ENCODE measurements at places on chromosomes 1 and 21. TPM values are rescaled to one million over a fixed set of nuclear protein-coding genes. Genes with fewer than 3 reads are reported as not detected.

The F13B gene
- total RNA-seq = not detected

The CLCA4 gene
- total RNA-seq = not detected

The HENMT1 gene
- total RNA-seq = 18.0 TPM

The EPHB2 gene
- total RNA-seq = 14.8 TPM

The OR2L13 gene
- not detected for total RNA-seq

- DNase-seq = no peak
Measured at GRCh38 chr1:6476483-6476882, 10.5 kb upstream of the TNFRSF25 start.

DNA sequence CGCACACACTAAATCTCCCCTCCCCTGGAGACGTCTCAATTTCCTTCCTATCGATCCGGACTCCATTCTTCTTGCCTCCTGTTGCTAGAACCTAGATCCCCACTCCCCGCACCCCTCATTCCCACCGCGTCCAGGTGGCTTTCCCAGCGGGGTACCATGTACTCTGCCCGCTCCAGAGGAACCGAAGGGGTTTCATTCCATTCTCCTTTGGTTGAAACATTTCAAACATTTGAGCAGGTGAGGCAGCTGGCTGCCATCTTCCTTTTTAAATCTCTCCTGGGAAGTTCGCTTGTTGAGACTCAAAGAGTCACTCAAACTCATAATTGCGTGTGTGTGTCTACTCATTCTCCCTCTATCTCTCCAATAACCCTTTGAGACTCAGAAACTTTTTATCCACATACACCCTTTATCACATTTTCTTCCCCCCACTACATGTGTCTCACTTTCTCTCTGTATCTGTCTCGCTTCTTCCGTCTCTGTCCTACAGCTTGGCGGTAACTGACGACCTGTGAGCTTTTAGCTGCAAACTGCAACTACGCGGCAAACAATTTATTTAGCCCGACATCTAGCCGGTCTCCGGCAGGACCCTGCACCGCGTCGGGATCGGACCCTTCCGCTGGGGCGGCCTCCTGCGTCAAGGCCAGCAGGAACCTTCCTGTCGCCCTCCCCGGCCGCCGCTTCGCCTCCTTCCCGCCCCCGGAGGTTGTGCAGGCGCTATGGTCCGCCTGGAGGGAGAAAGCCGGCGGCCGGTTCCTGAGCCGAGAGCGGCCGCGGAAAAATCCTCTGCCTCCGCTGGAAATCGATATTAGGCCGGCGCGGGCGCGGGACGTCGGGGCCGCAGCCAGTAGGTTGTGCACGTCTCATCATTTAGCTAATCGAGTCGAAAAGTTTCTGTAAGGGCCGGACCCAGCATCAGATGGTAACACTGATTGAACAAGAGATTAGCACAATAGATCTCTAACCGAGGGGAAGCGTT lies 3.0 kb upstream of the FOXD3 start:
- DNase-seq = peak; percentile 78

DNA sequence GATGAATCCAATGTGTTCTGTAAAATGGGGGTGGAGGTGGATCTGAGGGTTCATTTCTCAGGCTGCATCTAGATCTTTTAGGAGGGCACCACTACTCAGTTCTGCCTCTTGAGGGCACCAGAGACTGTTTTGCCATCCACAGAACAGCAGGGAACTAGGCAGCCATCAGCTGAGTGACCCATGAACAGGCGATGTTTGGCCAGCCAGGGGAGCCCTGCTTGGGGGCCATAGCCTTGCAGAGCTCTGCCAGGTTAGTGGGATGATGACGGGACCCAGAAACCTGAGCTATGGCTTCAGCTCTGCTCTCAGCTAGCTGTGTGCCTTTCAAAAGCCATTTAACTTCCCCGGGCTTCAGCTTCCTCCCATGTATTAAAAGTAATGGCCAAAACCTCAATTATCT lies 13.4 kb upstream of the NOS1AP start:
- DNase-seq = peak; percentile 64

DNA sequence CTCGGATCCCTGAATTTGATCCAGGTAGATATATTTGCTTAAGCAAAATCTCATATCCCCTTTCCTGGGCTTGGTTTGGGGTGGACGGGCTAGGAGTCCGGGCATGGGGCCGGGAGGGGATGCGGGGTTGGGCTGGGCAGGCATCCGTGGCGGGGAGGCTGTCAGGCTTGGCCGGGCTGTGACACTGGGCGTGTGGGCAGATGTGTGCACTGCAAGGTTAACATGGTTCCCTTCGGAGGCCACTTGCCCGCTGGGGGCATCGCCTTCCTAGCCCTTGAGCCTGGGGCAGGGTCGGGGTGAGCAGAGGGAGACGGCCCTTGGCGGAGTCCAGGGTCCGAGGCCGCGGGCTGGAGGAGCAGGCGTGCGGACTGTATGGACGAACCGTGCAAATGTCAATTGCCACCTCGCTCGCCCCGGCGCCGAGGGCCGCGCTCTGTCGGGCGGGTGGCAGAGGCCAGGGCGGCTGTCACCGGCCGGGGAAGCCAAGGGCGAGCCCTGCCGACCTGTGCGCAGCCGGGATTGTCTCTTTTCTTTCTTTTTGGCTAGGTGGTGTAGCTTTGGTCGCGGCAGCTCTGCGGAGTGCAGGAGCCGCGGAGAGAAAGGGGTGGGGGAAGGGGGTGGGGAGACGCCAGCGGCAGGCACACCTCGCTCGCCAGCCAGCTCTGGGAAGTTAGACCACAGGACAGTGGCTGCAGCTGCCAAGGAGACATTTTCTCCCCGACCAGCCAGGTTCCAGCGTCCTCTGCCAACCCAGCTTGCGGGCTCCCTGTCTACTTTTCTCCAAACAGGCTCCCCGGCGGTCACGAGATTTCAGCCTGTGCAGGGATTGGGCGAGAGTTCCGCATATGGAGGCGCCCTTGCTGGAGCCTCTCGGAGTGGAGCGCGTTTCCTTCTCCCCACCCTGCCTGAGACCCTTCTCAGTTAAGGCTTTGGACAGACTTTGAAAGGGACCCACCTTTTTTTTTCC lies 1.3 kb downstream of the RCOR3 start:
- DNase-seq = peak; percentile 74

DNA sequence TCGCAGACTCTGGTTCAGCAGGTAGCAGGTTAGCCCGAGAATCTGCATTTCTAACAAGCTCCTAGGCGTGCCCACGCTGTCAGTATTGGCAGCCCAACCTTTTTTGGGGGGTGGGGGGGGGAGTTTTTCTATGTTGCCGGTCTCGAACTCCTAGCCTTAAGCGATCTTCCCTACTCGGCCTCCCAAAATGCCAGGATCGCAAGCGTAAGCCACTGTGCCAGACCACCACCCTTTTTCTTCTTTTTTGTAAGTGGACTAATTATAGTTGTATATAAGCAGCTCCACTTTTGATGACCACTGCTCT lies 480 bp upstream of the MIS18A start:
- no peak for DNase-seq

DNA sequence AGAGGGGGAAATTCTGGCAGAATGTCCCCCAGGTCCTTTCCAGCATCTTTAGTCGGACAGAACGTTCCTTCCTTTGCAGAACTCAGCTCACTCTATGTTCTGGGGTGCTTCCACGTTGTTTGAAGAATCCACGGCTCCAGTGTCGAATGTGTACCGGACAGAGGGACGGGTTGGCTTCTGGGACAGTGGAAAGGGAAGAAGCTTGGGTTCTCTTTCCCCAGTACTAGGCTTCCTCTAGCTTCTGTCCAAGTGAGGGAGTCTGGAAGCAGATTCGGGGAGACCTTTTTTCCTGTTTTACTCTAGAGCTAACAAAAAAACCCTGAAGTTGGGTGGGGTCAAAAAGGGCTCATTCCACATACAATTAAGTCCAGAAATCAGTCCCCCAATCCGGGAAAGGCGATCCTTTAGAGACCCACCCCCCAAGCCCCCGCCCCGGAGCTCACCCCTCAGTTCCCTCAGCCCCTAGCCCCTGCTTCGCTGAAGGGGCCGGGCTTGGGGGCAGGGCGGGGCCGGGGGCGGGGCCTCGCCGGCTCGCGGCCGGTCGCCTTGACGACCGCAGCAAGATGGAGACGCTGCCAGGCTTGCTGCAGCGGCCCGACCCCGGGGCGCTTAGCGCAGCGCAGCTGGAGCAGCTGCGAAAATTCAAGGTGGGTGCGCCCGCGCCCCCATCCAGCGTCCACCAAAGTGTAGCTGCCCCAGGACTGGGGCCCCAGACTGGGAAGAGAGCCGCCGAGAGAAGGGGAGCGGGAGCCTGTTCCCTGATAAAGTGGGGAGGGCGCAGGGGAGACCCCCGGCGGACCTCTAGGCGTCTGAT lies at the start of gene RIIAD1:
RIIAD1 (plus strand) TSS at position 549 of the 814 bp plus-strand sequence; CDS start at position 564, 15 bp downstream.
- DNase-seq = peak; percentile 98

DNA sequence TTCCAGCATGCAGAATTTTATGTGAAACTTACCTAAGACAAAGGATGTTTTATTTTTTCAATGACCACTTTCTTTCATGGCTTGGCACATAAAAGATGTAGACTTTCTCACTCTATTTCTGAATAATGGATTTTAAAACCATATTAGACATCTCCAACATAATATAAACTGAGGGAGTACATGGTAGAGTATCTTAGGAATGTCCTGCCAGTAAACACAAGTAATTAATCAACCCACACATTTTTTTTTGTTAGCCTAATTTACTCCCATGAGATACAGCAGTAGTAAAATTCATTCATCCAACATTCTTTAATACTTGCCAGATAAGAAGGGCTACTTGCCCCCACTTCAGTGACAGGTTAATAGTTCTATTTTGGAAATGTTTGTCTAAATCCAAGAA lies 235.4 kb upstream of the ADAMTS5 start:
- DNase-seq = no peak

- no peak for DNase-seq
Measured at GRCh38 chr1:181557313-181557712, 74.0 kb downstream of the CACNA1E start.

- DNase-seq = no peak
Measured at GRCh38 chr1:92663775-92664174, 121.1 kb downstream of the EVI5 start.

DNA sequence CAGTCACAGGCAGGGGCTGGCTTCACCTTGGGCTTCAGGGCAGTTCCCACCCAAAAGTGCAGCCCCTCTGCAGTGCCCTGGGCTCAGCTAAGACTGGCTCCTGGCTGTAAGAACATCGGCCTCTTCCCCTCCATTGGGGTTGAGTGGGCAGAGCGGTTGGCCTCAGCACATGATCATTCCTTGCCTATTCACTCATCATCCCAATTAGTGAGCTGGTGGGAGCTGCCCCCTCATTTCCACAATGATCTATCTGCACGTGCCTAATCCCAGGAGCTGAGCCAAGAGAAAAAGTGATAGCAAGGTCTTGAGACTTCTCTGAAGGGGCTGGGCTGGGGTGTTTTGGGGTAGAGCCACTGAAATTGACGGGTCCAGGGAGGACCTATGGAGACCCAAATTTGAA lies 133.6 kb downstream of the SYF2 start:
- no peak for DNase-seq

GRCh38 chr1:22601610-22602009 lies 34.8 kb upstream of the C1QA start:
- DNase-seq = no peak

GRCh38 chr1:183593356-183593755 lies 3.1 kb upstream of the NCF2 start:
- DNase-seq = no peak

- DNase-seq = no peak
Measured at GRCh38 chr1:95006681-95007080, 66.1 kb downstream of the ALG14 start.

- DNase-seq = no peak
Measured at GRCh38 chr1:248277876-248278275, at the start of gene OR2T33. Gene OR2T33, minus strand, starts transcription at chr1:248277976. Its CDS starts 4,162 bp downstream, at chr1:248273814.
